T follicular helper cell (primary cell): ENCODE measurements at places on chromosomes 2 and 18.
A peak's percentile ranks its signal among the peaks of the same experiment; 100 is the strongest.

DNA sequence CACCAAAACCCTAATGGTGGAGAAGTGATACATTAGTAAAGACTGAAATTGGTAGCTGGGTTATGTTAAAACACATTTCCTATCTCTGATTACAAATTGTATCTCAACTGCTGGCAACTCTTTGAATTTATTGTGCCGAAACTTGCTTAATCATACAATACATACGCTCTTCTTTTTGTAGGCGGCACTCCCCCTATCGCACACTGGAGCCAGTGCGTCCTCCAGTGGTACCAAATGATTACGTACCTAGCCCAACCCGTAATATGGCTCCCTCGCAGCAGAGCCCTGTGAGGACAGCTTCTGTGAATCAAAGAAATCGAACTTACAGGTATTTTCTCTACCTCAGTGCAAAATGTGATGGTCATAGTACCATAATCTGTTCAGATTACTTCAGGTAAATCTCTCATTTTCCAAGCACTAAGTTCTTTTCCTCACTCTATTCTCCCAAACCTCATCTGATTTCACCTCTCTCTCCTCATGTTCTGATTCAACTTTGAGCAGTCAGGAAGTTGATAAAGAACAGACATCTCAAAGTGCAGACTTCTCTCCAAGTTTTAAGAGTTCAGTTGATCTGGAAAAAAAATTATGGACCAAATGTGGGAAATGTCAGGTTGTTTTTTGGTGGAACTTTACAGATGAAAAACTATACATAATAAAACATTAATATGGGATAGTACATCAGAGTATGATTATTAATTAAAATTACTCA, 66.5 kb downstream of the ABI2 start:
- no peak for DNase-seq

DNA sequence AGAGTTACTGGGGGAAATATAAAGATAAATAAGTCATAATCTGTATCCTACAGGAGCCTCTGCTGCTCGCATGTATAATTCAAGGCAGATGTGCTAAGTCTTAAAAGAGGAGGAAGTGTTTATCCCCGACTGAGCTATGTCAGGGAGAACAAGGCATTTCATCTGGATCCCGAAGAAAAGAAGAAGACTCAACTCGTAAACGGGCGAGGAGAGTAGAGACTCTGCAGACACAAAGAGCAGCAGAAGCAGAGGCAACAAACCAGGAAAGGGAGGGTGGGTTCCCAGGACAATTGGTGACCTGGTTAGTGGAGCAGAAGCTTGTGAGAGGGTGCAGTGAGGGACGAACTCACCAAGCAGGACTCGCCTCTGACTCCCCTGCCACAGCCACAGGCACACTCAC, 368.6 kb downstream of the EIPR1 start:
- DNase-seq, result no peak

DNA sequence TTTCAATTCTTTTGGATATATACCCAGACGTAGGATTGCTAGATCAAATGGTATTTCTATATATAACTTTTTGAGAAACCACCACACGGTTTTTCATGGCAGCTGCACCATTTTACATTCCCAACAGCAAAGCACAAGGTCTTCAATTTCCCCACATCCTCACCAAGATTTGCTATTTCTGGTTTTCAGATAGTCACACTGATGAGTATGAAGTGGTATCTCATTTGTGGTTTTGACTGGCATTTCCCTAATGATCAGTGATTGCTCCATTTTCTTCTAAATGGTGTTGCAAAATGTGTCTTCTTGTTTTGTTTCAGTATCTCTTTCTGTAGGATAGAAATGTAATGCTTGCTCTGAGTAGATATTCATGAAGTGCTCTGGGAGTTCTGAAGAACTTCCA, 52.0 kb downstream of the ANKRD44 start:
- no peak for DNase-seq

DNA sequence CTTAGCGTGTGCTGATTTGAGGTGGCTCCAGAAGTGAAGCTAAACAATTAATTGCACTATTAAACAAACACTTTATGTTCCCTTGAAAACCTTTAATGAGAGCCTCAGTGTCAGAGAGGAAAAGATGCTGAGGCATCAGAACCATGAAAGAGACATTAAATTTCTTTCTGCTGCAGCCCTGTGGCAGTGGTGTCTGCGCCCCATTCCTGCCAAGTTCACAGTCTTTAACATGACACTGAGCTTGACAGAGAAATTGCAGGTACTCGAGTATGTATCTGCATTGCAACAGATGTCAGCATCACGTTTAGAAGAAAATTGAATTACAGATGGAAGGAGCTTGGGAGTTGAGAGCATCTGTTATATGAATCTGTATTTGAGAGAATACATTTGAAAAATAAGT, 111.3 kb upstream of the CREB1 start:
- no peak for DNase-seq

- DNase-seq, result no peak
Measured at GRCh38 chr2:16650287-16651249, 15.1 kb downstream of the CYRIA start.

GRCh38 chr18:40534723-40535122, 1420.3 kb upstream of the PIK3C3 start:
- DNase-seq, result no peak

DNA sequence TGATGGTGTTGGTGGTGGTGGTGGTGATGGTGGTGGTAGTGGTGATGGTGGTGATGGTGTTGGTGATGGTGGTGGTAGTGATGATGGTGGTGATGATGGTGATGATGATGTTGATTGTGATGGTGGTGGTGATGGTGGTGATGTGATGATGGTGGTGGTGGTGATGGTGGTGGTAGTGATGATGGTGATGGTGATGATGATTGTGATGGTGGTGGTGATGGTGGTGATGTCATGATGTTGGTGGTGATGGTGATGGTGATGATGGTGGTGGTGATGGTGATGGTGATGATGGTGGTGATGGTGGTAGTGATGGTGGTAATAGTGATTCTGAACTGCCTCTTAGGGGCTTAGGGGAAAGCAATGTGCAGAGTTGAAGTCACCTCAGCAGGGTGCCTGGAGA, 760.7 kb downstream of the GALR1 start:
- DNase-seq, result no peak

- DNase-seq, result no peak
Measured at GRCh38 chr2:149410701-149411484, 80.5 kb downstream of the LYPD6 start.

DNA sequence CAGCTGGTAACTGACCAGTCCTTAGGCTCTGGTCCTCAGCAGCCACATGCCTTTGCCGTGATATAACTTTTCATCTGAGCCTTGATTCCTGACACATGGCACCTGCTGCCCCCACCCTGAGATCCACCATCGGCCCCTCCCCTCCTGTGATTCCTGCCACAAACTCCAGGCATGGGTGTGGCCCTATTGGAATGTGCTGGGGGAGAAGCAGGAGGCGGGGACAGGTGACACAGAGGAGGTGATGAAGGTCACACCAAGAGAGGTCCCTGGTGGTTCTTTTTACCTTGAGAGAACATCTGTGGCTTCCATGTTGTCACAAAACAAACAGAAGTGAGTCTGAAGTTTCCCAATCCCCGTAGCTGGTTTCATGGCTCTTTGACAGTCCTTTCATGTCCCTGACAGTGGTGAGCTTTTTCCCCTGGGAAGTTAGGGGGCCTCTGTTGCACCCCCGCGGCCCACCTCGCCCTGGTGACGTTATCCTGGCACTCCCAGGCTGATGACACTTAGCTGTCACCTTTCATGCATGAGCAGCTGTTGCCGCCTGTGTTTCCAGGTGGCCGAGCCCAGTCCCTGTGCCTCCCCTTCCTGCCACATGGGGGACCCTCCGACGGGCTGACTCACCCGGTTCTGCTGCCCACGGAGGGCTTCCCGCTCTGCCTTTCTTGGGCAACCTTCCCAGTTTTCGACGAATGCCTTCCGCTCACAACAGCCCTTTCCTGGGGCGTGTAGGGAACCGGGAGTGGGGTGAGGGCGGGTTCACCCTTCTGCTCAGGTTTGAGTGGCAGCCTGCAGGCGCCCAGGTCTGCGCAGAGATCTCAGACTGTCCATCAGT, 66.3 kb upstream of the GLI2 start:
- DNase-seq, result no peak

GRCh38 chr2:28521663-28522062, 25.8 kb downstream of the PLB1 start:
- DNase-seq, result no peak

DNA sequence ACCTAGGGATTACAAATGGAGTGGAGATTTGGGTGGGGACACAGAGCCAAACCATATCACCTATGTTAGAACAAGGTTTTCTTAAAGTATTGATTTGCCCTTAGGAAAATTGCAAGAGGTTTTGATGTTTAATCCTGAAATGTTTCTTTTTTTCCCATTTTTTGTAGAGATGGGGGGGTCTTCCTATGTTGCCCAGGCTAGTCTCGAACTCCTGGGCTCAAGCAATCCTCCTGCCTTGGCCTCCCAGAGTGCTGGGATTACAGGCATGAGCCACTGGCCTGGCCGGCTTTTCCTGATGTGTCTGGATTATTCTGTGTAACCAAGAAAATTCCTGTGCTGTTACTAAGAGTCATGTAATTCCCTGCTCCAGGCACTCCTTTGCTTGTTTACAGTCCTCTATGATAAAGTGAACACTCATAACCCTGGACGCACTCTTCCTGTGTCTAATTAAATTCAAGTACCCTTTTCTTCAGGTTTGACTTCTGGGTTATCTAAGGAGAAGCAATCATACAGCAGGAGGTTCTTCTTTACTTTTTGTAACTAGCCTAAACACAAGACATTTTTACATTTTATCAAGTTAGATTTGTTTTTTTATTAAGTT, 15.0 kb upstream of the CTDP1 start:
- no peak for DNase-seq

GRCh38 chr2:237715459-237715947, 83.1 kb upstream of the RBM44 start:
- DNase-seq, result no peak

DNA sequence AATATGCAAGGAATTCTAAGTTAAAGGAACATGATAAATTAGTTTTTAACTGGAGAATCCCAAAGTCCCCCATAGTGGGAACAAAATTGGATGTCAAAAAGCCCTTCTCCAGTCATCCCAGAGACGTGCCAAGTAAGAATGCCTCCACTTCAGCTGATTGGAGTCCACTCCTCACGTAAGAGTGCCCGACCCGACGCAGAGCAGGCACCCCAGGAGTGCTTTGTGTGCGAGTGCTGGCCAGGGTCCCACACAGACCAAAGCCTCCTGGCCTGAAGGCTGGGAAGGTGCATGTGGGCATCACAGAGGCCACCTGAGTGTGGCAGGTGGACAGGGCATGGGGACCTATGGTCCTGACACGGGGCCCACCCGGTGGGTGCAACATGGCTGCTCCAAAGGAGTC, 183.5 kb downstream of the GLI2 start:
- DNase-seq, result no peak

- no peak for DNase-seq
Measured at GRCh38 chr2:134253804-134254203, at the start of gene MGAT5. MGAT5 (plus strand) TSS chr2:134254072; CDS start chr2:134254404, 332 bp downstream.

GRCh38 chr18:57819671-57820460, 16.8 kb upstream of the ATP8B1 start:
- DNase-seq, result no peak

GRCh38 chr2:98604547-98604946, 3.8 kb downstream of the COA5 start:
- DNase-seq, result no peak

GRCh38 chr2:159076241-159076640, 107.8 kb downstream of the TANC1 start:
- DNase-seq, result no peak

DNA sequence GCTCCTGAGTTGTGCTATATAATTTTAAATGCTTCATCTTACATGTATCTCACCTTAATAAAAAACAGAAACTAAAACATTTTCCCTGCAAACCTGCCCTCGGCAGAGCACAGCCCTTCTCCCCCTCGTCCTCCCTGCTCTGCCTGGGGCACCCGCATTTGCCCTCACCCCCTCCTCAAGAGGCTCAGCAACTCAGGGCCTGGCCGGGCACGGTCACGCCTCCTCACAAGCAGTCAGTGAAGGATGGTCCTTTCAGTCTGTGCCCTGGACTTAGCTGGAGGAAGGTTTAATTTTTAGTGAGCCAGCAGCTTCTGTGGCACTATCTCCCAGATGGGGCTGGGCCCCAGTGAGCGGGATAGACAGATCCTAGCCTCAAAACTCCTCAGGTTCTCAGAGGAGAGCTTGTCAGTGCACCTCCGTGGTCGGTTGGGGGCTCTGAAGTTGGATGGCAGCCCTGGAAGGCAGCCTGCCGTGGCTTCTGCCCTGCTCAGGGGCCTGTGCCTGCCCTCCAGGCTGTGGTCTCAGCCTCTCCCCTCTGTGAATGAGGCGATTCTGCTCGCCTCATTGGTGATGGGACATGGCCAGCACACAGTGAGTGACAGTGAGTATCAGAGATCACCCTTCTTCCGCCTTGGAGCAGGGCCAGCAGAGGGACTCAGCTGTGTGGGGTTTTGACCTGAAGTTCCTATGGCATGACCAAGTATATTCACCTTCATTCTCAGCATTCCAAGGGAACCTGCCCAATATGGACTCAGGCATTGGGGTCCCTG, 56.3 kb upstream of the AFF3 start:
- no peak for DNase-seq

- DNase-seq, result no peak
Measured at GRCh38 chr2:22382479-22383169, 1002.4 kb upstream of the KLHL29 start.

DNA sequence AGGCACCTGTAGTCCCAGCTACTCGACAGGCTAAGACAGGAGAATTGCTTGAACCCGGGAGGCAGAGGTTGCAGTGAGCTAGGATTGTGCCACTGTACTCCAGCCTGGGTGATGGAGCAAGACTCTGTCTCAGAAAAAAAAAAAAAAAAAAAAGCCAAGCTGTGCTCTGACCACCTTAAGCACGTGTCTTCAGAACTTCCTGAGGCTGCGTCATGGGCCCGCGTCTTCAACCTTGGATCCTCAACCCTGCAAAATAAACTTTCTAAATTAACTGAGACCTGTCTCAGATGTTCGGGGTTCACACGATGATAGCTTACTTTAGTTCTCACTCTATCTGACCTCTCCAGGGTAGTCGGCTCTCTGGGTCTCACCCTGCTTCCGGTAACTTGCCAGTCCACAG, 65.8 kb upstream of the CABLES1 start:
- peak; percentile 15 for DNase-seq

DNA sequence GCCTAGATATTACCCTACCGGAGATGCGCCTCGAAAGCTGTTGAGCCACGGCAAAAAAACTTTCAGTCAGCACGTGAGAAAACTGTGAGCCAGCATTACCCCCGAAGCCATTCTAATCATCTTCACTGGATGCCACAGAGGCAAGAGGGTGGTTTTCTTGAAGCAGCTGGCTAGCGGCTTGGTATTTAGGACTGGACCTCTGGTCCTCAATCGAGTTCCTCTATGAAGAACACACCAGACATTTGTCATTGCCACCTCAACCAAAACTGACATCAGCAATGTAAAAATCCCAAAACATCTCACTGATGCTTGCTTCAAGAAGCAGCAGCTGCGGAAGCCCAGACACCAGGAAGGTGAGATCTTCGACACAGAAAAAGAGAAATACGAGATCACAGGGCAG, 52.8 kb upstream of the SLC66A3 start:
- no peak for DNase-seq

DNA sequence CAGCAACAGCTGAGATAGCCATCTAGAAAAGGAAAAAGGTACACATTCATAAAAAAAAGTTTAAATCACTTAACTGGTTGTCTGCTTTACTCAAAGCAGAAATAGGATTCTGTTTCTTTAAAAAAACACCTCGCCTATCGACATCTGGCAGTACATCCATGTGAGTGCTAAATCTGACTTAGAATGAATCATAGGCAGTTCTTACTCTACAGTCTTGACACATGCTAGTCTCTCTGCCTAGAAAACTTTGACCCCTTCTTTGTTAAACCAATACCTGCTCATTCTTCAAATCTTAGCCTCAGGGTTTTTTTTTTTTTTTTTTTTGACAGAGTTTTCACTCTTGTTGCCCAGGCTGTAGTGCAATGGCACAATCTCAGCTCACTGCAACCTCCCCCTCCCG, 37.1 kb upstream of the GPR75 start:
- no peak for DNase-seq
